Stomach (tissue), 19 donors: ENCODE measurements at places on chromosomes 7 and 10. TPM values are rescaled to one million over a fixed set of nuclear protein-coding genes. Genes with fewer than 3 reads are reported as not detected.

- peak; percentile 57 for DNase-seq
Measured at GRCh38 chr10:33334805-33335550, 511 bp upstream of the NRP1 start.

DNA sequence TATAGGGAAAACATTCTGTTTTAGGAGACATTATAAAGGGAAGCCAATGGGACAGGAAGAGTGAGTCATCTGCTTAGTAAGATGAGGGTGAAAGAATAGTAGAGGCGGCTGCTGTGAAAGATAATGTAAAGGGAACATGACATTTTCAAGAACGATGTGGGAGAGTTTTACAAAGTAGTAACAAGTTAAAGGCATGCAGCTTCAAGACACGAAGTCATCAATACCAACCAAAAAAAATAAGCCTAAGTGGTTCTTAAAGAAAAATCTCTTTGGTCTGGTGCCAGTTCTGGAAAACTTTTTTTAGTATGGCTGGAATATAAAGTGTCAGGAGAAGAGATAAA lies 6.1 kb downstream of the GSTO1 start:
- no peak for DNase-seq

DNA sequence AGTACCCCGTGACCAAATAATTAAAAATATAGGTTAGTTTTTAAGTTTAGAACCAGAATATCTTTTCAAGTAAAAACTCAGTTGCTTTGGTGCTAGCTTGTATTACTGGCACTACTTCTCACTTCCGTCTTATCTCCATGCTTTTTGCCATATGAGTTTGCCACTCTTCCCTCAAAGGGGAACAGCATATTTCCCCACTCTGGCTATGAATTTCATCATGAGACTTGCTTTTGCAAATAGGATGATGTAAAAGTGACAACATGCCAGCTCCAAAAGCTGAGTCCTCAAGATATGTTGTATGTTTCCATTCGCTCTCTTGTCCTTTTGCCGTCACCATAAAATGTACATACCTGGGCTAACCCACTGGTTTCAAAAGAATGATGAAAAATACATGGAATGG lies 178.1 kb upstream of the SEMA3A start:
- DNase-seq: no peak

DNA sequence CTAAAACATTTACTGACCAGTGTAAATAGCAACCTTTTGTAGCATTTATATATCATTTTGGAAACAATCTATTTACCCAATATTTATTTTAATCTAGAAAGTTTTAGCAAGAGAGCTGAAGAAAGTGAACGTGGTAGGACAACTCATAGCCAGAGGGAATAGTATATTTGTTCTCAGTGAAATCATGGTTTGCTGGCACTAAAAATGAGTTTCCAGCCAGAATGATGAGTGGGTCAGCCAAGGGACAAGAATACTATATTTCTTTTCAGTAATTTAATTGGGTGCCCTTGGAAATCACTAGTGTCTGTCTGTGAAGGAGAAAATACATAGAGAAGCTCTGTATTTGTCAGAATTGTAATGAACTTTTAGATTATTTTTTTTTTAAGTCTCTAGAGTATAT lies 74.9 kb downstream of the MINPP1 start:
- DNase-seq: peak; percentile 57

DNA sequence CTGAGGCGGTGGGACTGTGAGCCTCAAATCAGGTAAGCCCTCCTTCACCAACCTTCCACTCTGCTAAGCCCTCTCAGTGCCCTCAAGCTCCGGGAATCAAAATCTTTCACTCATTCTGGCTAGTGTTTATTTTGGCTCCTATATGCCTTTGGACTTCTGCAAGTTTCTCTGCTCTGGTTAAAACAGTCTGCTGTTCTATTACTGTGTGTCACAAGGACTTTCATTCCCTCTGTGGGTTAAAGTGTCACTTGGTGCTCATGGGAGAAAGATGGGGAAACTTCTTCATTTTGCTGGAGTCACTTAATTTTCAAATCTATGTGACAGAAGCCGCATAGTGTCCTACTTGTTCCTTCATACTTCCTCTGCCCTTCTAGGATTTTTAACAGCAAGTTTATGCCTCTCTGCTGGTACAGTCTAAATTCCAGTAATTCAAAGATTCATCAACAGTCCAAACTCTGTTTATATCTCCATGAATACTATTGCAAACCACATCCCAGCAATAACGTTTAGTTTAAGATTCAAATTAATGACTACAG lies 61.3 kb downstream of the CD36 start:
- no peak for DNase-seq

DNA sequence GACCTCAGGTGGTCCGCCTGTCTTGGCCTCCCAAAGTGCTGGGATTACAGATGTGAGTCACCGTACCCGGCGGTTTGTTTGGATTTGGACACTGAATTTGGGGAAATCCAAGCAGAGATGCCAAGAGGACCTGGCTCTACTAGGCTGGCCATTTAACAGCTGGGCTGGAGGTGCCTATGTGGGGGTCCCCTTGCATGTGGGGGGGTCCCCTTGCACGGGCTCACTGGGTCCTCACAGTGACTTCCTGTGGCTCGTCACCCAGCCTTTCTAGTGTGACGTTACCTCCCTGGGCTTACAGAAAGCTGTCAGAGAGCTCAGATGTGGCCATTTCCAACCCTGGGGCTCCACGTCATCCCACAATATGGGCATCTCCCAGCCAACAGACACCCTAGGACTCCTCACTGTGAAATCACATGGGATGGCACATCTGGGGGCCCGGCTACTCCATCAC lies 49.3 kb upstream of the GNA12 start:
- no peak for DNase-seq

- DNase-seq: no peak
Measured at GRCh38 chr7:105399043-105399725, 10.5 kb upstream of the SRPK2 start.

DNA sequence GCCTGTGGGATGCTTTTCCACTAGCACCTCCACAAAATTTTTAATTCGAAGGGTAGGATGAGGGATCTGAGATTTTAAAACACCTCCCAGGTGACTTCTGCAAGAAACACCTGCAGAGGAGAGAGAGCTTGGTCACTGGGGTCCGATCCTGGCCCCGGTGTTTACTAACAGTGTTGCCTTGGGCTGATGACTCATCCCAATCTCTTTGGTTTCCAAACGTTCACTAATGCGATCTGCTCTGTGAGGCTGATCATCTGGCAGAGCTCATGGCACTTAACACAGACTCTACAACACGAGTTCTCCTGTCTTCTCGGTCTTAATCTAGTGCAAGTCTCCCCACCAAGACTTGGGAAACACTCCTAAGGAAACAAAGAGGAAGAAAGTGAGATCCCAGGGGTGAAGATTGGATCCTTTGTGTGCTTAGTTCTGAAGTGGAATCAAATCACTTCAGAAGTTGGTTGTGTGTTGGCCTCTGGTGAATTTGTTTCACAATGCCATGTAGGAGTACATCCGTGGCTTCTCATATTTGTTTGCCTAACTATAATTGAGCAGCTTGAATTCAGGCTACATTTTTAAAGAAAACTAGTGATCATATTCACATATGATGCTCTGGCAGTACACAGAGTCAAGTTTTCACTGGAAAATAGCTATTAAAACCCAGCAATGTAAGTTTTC lies 407.9 kb downstream of the NRG3 start:
- no peak for DNase-seq

- no peak for DNase-seq
Measured at GRCh38 chr7:29332875-29333855, 138.6 kb downstream of the CHN2 start.

DNA sequence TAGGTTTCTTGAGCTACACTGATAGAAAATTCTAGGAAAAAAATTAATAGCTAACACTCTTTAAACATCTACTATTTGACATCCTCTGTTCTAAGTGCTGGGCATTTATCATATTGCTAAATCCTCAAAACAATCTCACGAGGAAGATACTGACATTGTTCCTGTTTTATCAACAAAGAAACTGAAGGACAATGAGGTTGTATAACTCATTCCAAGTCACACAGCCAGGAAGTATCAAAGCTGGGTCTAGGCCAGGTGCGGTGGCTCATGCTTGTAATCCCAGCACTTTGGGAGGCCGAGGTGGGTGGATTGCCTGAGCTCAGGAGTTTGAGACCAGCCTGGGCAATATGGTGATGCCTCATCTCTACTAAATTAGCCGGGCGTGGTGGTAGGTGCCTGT lies 51.6 kb upstream of the IL6 start:
- DNase-seq: no peak

- no peak for DNase-seq
Measured at GRCh38 chr7:142868188-142868985, 13.5 kb downstream of the EPHB6 start.

- no peak for DNase-seq
Measured at GRCh38 chr7:41046221-41046761, 656.6 kb downstream of the INHBA start.

DNA sequence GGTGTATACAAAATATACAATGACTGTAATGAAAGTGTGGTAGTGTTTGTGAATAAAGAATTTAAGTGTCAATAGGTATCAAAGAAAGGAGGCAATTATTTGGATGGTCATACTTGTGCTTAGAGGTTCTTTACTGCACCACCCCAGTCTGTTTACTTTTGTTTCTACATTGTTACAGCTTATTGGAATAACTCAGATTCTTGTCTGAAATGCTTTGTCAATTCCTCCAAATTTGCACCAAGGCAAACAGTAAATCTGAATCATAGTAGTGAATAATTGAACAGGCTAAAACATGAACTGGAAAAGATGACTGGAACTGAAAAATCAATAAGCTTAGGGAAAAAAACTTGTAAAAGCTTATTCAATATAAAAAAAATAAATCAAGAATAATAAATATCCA lies 319.2 kb downstream of the EXOC4 start:
- DNase-seq: no peak

- no peak for DNase-seq
Measured at GRCh38 chr10:64039198-64039597, 518.0 kb downstream of the REEP3 start.

DNA sequence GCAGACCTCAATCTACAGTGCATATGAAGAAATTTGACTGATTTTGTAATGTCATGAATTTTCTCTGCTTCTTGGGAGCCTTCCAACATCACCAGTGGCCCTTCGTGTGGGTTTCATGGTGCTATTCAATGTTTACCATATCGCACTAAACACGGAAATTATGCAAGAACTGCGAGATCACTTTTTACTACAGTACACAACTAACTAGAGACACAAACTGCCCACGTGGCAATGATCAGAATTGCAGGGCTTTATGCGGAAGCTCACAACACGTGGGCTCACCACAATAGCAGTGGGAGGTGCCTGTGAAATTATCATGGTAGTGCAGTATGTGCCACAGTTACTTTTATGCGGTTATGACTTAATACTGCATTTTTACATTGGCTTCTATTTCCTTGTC lies 449.7 kb upstream of the KLF6 start:
- DNase-seq: no peak

- no peak for DNase-seq
Measured at GRCh38 chr10:68462536-68462935, 9.2 kb downstream of the DNA2 start.

DNA sequence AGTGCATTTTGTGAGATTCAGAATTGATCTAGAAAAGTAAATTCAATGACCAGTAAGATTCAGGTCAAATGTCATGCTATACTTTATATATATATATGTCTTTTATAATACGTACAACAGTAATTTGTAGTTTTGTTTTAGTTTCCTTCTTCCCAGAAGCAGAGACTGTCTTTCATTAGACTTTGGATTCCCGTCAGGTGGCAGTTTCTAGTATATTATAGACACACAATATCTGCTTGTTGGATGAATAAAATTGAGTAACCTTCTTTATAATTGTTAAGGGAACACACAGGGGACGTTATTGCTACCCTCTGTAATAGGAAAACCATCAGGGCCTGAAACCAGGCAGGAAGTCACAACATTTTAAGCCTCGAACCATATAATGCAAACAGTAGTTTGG lies 5.3 kb upstream of the LAMB1 start:
- DNase-seq: no peak

DNA sequence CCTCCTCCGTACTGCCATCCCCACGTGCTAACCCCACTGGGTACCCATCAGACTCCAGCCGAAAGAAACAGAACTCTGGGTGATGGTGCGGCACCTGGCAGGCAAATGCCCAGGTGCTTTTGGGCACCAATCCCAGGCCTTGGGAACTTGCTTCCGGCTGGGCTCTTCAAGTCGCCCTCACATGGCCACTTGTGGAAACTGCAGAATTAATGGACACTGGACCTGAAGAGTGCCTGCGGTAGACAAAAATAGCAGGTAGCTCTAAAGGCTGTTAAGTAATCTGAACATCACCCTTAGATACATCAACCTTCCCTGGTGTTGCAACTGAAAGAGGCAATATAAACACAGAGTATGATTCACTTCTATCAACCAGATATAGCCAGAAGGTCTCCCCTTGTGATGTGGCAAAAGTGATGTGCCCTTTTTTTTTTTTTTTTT lies 644.4 kb downstream of the GRM8 start:
- DNase-seq: peak; percentile 23

DNA sequence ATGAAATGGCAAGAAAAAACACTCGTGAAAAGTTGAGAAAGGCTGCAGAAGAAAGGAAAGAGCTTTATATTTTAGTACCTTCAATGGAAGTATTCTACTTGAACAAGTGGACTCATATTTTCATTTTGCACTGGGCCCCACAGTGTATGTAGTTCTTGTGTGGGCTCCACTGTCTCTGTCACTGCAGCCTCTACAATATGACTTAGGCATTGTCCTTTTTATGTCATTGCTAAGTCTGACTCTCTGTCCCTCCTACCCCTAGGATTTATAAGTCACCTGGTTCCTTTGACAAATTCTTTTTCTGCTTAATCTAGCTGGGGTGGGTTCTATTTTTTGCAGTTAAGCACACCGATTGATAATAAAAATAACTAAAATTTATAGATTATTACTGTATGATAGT lies 27.7 kb upstream of the SOSTDC1 start:
- no peak for DNase-seq

The TUBAL3 gene
- total RNA-seq: 11.3 TPM

The TYW1B gene
- total RNA-seq: 21.0 TPM

The FKBP9 gene
- total RNA-seq: 507 TPM

The GNGT1 gene
- not detected for total RNA-seq

The CARD11 gene
- not detected for total RNA-seq

The HYAL4 gene
- not detected for total RNA-seq

The HOXA1 gene
- total RNA-seq: not detected

The PGAM2 gene
- 0.92 TPM for total RNA-seq

The NPFFR1 gene
- under 0.01 TPM for total RNA-seq
